Inflammatory macrophage treated with lipopolysaccharide for 4 hours (primary cell): ENCODE measurements at places on chromosomes 12 and 14.

DNA sequence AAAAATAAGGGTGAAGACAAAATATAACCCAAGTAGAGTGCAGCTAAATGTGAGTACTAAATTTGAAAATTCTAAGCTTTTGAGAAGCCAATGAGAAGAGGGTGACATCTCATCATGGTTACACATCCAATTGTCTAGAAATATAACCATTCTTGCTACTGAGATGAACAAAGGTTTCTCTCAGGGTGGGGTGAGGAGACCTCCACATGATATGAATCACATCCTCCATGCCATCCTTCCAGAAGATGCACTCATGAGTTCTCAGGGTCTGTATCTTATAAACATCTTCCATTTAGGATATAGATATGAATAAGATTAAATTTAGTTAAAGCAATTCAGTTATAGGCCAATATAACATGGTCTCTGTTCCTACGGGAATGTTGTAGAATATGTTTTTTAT, 38.9 kb upstream of the E2F7 start:
- DNase-seq: no peak

DNA sequence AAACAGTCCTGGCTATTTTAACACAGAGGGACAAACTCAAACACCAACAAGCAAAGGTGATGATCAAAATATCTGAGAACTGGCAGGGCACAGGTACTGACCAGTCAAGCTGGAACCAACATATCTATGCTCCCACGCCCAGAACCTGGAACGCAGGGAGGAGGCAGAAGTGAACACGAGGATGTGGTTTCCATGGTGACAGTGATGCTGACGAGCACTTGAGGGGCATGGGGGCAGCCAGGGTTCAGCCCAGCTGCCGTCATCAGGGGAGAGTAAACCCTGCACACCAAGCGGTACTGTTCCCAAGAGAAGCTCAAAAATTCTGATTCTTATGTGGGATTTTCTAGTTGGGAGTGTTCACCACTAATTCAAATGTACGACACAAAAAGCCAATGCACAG, 113.6 kb upstream of the SFSWAP start:
- DNase-seq: no peak

GRCh38 chr12:111656016-111656415, 29.7 kb downstream of the BRAP start:
- DNase-seq: no peak

GRCh38 chr14:52275372-52275771, 7.9 kb downstream of the PTGDR start:
- DNase-seq: no peak

- peak; percentile 64 for DNase-seq
Observed at GRCh38 chr12:68915055-68915454, 17.9 kb downstream of the CPM start.

DNA sequence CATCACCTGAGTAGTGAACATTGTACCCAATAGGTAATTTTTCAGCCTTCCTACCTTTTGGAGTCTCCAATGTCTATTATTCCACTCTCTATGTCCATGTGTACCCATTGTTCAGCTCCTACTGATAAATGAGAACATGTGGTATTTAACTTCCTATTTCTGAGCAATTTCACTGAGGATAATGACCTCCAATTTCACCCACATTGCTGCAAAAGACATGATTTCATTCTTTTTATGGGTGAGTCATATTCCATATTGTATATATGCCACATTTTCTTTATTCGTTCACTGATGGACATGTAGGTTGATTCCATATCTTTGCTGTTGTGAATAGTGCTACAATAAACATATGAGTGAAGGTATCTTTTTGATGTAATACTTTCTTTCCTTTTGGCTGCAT, 16.4 kb upstream of the BTG1 start:
- DNase-seq: peak; percentile 85

DNA sequence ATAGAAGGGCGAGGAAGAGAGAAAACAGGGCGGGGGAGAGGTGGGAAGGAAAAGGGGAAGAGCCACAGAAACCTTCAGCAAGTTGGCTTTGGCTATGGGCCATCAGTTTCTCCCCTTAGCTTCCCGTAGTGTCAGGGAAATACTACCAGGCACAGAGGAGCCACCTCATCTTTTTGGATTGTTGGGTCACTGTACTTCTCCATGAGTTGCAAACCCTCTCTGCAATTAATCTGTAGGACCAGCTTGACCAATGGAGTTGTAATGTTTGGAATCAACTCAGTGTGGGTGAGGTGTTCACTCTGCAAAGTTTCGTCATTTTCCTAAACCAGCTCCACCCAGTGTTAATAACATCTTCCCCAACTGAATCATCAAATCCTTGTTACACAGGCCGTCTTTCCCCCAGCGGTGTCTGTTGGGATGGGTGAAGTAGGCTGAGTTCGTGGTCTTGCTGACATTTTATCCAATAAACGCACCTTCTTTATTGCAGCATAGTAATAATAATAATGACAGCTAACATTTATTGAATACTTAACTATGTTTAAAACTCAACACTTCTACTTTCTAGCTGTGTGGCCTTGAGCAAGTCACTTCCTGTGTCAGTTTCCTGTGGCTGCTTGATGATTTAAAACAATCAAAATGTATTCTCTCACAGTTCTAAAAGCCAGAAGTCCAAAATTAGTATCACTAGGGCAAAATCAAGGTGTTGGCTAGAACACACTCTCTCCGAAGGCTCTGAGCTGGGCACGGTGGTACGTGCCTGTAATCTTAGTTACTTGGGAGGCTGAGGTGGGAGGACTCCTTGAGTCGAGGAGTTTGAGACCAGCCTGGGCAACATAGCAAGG, 8.1 kb upstream of the GLTP start:
- peak; percentile 92 for DNase-seq

DNA sequence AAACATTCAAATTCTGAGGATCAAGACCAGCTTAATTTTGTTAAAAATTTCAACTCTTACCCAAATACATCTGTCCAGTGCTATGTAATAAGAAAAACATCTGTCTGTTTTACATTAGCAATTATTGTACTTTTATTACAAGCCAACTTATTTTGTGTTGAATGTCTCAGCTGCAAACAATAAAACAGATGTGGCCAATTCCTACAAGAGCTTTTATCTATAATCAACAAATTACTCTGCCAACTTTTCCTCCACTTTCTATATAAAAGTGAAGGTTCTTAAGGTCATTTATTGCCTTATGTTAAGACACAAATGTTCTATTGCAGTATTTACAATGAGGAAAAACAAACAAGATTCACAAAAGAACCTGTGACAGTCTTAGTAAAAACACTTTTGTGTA, 72.7 kb downstream of the NOVA1 start:
- DNase-seq: no peak

DNA sequence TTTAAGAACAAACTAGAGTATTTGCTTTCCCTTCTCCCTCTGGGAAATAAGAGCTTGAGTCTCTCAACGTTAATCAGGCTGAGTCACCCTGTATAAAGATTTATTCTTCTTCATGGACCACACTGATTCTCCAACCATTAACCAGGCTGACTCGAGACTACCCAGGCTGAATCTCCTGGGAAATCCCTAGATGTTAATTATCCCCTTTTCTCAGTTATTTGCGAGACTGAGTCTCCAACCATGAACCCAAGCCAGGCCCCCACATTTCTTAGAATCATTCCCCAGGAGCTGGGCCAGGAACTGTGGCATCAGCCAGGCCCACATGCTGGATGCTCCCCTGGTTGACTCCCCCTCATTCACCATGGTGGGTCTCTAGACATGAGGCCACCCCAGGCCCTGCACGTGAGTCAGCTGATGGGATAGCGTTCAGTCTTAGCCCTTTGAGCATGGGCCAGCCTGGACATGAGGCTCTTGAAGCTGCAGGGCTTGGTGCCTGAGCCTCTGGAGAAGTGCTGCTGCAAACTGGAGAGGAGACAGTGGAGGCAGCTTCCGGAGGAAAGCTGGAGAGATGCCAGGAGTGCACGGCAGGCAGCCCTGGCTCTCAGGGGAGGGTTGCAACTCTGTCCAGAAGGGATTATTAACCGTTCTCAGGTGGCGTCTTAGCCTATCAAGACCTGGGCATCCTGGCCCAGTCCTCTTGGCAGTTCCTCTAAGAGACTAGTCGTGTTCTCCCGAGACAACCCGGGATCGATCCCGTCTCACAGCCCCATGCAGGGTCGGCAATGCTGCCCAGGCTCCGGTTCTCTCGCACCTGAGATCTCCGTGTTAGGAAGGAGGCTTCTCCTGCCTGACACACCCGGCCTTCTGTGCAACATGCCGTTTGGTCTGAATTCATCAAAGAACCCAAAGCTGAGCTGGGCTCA, 296.6 kb downstream of the ADGRD1 start:
- DNase-seq: no peak

DNA sequence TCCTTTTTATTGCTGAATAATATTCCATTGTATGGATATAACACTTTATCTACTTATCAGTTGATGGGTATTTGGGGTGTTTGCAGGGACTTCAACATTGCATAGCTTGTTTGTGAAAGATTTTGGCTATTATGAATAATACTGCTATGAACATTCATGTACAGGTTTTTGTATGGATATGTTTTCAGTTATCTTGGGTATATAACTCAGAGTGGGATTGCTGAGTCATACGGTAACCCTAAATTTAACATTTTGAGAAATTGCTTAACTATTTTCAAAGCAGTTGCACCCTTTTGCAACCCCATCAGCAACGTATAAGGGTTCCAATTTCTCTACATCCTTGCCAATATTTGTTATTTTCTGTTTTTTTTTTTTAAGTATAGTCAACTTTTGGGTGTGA, 27.3 kb upstream of the HELB start:
- no peak for DNase-seq

DNA sequence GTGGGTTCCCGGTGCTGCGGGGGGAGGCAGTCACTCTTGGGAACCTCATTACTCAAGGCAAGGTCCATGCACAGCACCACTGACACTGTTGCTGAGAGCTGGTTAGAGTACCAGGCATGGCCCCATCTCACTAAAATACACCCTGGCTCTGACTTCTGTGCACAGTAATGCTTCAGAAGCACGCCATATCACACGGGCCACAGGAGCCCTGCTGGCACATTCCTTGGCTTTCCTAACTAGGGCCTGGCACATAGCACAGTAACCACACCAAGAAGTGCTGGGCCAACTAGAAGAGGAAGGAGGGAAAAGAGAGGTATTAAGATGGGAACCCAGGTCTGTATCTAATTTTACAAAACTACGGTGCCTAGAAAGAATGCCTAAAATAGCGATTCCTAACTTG, 13.5 kb upstream of the RAB35 start:
- no peak for DNase-seq
